ENCODE measurements at places on chromosomes 12 and 14.

DNA sequence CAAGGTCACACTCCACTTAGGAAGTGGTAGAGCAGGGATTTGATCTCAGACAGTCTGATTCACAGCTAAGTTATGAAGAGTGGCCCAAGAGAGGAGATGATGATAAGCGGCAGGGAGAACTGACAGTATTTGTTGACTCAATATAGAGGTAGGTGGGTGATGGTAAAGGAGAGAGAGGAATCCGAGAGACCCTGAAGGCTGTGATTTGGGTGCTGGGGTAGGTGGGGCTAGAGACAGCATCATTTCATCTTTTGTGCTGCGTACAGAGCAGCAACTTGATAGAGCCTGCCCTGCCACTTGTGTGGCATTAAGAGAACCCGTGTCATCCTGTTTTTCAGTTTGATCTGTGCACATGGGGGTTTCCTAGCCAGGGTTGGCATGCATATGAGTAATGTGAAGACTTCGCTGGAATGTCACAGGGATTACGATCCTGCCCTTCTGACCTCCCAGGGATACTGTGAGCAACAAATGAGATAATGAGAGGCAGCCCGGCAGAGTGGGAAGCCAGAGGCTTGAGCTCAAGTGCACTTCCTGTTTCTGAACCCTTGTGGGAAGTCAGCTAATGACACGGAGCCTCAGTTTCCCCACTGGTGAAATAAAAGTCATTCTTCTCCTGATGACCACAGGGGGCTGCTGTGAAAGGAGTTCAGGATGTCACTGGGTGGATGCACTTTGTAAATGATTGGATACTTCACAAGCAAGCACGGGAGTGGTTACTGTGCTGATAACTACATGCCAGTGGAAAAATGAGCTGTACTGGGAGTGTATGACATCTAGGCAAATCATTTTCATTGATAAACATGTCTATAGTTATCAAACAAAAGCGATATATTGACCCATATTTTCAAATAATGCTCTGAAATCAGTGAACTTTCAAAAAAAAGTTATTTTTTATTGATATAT lies 59.5 kb upstream of the IGF1 start:
- no peak for DNase-seq

- DNase-seq, result no peak
Observed at GRCh38 chr14:51206462-51206861, 33.6 kb upstream of the TMX1 start.

DNA sequence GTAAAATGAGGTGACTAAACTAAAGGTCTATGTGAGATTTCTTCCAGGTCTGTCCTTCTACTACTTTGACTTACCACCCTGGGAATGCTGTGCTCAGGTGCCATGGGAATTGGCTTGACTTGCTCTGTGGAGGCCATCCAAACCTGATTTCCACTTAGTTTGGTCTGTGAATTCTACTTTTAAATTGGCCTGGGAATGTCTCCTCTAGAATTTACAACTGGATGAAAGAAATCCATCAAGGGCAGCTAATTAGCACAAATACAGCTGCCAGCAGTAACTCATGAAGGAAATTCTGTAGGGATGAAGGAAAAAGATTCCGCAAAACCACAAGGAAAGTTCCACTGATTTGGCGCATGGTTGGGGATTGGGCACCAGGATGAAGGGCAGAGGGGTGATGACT lies 31.7 kb upstream of the FRMD6 start:
- DNase-seq, result no peak

GRCh38 chr12:107891967-107892366 lies 117.5 kb downstream of the ASCL4 start:
- DNase-seq, result no peak

DNA sequence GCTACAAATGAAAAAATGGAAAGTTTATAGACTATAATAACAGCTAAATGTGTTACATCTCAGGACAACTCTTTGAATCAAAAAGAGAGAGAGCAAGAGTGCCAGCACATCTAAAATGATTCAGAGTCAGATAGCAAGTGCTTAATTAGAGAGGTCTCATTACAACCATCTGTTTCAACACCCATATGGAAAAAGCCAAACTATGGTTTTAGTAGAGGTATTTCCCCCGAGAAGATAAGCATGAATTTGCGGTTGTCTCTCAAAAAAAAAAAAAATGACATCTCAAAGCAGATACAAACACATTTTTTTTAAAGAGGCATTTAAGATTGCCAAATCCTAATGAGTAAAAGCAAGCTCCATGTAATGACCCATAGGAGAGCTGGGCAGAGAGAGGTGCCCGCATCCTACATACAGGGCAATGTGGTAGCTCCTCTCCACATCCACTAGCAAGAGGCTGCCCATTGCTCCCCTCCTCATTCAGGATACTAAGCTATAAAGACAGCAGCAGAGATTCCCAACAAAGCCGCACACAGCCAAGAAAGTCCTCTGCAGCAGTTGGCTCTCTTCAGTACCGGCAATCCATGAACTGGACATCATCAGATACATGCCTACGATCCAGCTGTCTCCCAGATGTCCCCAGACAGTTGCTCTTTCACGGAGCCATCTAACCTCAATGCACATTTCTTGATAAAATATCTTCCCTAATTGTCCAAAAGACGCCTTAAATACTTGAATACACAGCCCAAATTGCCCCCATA lies 100.4 kb downstream of the EFCAB11 start:
- DNase-seq, result no peak

Data from CD4-positive, alpha-beta T cell treated with Interleukin-2 at 100 ng/mL for 4 hours (primary cell).